ENCODE measurements at places on chromosomes 3 and 15.

DNA sequence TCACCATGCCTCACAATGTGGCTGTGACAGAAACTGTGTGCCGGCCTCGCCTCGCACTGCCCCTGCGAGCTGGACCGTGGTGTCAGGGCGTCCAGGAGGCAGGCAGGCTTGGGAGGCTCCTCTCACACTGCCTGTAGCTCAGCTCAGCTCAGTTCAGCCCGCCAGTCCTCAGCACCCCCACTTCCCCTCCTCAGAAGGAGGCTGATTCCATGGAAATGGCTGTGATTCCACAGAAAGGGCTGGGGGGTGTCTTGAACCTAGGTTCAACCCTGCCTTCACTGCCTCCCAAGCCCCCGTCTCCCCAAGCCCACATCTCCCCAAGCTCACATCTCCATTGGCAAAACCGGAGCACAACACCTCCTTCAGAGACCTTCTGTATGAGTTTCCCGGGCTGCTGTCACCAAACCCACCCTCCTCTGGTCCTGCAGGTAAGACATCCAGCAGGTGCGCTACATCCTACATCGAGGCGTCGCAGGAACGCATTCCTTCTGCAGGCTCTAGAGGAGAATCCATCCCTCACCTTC, 94.0 kb downstream of the OCA2 start:
- peak; percentile 67 for DNase-seq

- no peak for DNase-seq
These were observed 26.1 kb downstream of the ZNF148 start for GRCh38 chr3:125349055-125349454.

DNA sequence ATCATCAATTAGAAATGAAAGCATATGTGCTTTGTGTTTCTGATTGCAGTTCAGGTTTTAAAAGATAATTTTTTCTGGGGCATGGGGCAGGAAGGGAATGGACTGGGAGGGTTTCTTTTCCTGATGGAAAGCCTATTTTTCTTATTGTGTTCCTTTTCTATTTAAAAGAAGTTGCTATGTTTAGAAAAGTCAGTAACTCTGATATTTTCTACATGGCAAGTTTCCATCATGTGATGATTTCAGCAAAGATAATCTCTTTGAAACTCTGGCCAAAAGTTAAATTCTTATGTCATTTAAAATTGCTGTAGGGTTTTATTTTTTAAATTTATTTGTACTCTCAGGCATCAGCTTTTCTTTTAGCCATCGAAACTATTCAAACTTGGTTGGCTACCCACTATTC, 601.2 kb downstream of the FOXP1 start:
- DNase-seq: no peak

DNA sequence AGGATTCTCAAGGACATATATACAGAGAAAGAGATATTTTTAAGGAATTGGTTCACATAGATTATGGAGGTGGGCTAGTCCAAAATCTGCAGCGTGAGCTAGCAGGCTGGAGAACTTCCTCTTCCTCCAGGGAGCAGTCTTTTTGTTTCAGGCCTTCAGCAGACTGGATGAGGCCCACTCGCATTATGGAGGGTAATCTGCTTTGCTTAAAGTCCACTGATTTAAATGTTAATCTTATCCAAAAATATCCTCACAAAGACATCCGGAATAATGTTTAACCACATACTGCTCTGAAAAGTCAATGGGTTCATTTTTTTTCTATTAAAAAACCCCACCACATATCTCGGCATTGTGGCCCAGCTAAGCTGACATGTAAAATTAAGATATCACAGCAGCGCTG, 22.2 kb upstream of the NRROS start:
- DNase-seq: no peak

GRCh38 chr15:86663304-86663703, 583.6 kb downstream of the AGBL1 start:
- no peak for DNase-seq

DNA sequence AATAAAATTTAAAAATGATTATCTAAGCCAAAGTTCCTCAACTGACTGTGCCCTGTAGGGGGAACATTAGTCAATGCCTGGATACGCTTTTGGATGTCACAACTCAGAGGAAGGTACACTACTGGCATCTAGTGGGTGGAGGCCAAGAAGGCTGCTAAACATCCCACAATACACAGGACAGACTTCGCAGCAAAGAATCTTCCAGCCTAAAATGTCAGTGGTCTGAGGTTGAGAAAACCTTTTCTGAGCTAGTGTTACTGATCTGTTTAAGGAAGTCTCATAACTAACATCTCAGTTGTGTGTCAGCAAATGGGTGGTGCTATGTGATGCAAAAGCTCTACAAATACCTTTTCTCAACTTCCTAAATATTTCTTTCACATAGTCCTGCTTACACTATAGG, 20.9 kb upstream of the LDHAL6B start:
- DNase-seq: no peak

GRCh38 chr15:41603941-41604911, 45.2 kb downstream of the TYRO3 start:
- DNase-seq: peak; percentile 83

GRCh38 chr3:71657831-71658530, 67.2 kb downstream of the EIF4E3 start:
- DNase-seq: peak; percentile 89

GRCh38 chr3:122873741-122874515, 79.1 kb downstream of the SLC49A4 start:
- DNase-seq: no peak

DNA sequence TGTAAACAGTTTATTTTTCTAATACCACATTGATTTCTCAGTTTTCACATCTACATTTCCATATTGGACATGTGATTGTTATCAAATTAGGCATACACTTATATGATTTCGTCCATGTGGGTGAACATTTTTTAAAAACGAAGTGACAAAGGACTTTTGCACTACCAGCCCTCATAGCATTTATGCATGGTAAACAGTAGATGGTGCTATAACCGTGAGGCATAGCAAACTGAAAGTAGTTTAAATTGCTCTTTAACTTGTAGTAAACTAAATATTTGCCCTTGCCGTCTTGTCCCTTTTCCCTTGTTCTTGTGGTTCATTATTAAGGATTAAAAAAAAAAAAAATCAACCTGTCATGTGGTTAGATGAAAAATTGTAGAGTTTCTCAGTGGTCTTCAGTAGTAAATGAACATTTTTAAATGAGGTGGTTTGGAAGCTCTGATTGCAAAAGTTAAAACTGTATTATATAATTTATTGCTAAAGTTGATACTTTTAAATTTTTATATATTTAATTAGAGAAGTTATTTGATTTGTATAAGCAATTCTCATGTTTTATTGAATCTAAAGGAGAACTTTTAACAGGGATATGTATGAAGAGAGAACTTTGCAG, 24.0 kb downstream of the STX19 start:
- no peak for DNase-seq

DNA sequence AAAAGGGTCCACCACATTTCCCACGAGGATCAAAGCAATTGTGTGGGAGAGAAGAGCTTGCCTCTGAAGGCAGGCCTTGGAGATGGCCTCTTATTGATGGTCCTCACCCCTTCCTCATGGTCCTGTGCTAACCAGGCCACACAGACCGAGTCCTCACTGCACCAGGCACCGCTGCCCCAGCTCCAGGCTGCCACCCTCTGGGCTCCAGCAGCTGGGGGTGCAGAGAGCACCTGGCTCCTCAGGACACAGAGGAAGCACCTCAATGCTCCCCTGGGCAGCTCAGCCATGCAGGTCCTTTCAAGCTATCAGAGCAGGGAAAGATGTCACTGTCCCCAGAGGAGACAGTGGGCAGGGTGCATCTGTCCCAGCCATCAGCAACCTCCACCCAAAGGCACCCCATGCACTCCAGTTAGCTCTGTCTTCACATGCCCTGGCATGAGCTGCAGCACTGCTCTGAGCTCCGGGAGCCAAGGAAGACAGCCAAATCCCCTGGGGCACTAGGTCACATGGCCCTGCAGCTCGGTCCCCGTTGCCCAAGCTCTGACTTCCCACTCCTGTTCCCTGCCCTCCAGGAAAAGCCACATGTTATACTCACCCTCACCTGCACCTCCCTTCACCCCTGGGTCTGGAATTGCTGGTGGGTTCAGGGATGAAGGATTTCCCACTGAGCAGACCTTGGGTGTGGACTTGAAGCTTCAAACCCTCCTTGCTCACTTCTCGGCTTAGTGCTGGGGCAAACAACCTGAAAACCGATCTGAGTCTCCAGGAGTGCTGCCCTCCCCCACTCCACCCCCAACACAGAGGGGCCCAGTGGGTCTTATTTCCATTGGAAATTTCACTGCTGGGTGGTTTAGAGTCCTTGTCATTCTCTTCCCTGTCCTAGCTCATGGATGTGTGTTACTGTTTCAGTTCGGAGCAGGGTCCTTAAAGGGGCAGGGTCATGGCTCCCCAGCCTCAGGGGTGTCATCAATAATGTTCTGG, 32.6 kb downstream of the ALS2CL start:
- DNase-seq: peak; percentile 78

GRCh38 chr3:31562525-31562924, 29.8 kb downstream of the STT3B start:
- no peak for DNase-seq

- no peak for DNase-seq
These were observed 59.9 kb upstream of the RNU6-1 start for GRCh38 chr15:67899596-67900283.

DNA sequence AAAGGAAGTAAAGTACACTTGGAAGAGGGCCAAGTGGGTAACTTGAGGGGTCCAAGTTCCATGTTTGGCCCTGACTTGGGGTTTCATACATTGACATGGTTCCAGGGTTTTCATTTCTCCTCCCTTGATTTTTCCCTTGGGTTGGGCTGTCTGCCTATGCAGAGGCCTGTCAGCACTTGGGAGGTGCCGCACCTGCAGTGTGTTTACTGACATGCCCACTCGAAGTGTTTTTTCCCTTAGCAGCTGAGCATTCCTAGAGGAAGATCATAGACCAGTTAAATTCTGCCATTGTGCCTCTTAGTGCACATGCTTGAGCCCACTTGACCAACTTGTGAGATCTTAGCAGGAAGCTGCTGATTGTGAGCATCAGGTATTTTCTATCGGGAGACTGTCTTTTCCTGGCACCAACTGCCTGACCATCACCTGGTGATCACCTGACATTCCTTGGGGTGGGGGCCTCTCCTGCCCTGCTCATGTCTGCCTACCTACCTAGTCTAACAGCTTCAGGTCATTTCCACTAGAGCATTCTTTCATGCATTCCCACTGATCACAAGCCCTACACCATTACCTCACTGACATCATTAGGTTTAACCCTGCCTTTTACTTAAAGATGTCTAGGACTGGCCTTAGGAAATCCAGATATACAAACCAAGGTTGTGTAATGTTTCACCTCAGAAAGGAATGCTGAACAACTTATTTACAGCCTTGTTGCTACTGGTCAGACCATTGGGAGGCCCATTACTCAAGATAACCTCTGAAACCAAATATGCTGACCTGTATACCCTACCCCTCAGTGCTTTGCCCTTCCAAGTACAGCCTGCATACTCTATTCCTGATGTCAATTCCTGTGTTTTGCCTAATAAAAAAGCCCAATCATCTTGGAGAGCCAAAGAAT, 68.3 kb downstream of the CD47 start:
- no peak for DNase-seq

DNA sequence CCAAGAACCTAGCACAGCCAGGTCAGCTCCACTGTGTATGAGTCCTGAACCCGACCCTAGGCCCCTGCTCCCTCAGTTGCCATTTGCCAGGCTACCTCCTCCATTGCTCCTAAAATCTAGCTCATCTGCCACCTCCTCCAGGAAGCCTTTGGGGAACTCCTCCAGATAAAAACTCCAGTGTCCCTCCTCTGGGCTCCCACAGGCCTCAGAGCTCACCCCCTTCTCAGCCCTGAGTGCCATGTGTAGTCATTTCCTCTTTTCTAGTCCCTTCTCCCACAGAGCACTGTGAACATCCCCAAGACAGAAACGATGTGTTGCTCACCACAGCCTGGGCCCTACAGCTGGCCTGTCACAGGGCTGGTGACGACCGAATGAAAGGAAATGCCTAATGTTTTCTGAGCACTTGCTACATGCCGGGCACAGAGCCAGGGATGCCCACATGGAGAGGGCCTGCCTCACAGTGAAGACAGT, 61.0 kb downstream of the IQSEC1 start:
- DNase-seq: peak; percentile 88

DNA sequence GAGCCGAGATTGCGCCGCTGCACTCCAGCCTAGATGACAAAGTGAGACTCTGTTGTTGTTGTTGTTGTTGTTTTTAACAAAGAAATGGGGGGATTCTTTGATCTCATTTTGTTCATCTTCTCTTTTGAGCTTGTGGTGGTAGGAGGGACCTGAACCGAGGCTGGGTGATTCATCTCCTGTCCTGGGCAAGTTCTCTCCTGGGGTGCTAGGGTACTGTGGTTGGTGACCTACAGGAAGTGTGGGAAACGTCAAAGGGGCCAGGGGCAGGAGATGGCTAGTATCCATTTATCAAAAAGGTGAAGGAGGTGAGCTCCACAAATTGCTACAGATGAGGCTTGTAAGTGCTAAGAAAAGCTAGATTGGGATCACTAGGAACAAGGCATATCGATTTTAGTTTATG, 14.3 kb downstream of the PPCDC start:
- DNase-seq: no peak

DNA sequence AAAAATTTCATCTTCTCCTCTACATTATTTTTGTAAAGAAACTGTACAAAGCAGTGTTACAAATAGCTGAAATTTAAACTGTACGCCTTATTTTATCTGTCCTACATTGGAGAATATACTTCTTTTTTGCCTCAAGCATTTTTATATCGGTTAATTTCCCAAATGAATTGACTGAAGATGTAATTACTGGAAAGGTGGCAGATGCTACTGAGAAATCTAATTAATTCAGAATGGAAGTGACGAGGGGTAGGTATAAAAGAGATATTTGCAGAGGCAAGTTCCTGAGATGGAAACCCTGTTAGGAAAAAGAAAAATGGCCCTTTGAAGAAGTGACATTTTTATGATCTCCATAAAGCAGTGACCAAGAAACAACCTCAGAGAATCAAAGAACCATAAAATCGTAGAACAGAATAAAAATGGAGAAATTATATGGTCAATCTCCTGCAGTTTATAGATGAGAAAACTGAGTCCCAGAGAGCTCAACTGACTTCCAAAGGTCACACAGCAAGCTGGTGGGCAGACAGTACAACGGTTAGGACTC, 20.4 kb downstream of the RUVBL1 start:
- no peak for DNase-seq

- no peak for DNase-seq
These were observed 287.8 kb upstream of the SATB1 start for GRCh38 chr3:18712713-18713576.

- DNase-seq: no peak
These were observed 10.4 kb upstream of the FMN1 start for GRCh38 chr15:33204926-33205325.

DNA sequence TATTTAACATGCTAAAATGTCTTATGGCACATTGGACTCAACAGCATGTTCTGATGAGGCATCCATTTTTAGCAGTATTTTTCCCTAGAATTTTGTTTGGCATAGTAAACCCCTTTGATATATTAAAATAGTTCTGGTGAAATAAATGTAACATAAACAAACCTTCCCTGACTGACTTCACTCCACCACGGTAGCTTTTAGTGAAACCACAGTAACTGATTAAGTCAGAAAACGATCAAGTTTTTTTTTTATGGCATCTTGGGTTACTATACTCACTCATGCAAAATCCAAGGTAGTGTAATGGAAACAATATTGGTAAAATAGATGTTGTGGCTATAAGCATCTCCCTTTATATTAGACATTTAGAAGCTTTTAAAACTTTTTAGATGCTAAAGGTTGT, 2.8 kb downstream of the SERP1 start:
- DNase-seq: no peak

GRCh38 chr3:151901644-151902285, 28.3 kb downstream of the SUCNR1 start:
- no peak for DNase-seq

- no peak for DNase-seq
These were observed 55.9 kb downstream of the LIPC start for GRCh38 chr15:58487724-58488120.

- DNase-seq: no peak
These were observed 7.5 kb downstream of the TMEM40 start for GRCh38 chr3:12751571-12751970.
